ENCODE measurements at places on chromosomes 4 and X.

GRCh38 chrX:6024204-6024603 is 204.5 kb downstream of the NLGN4X start:
- DNase-seq = no peak

GRCh38 chr4:173367285-173367684 is 3.5 kb upstream of the SAP30 start:
- DNase-seq = no peak

GRCh38 chr4:101621120-101621519 is 169.4 kb upstream of the BANK1 start:
- DNase-seq = no peak

GRCh38 chr4:158670975-158671664 is 567 bp downstream of the C4orf46 start:
- peak; percentile 83 for DNase-seq

DNA sequence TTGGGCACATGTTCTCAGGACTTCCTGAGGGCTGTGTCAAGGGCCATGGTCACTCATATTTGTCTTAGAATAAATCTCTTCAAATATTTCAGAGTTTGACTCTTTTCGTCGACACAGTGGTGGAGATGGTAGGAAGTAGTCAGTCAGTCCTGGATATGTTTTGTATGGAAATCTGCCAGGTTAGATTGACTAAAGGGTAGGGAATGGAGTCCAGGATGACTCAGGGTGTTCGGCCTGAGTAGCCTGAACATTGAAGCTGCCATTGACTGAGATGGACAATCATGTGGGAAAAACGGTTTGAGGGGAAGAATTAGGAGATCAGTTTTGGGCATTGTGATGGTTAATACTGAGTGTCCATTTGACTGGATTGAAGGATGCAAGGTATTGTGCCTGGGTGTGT is 177.1 kb upstream of the CENPE start:
- DNase-seq = no peak

DNA sequence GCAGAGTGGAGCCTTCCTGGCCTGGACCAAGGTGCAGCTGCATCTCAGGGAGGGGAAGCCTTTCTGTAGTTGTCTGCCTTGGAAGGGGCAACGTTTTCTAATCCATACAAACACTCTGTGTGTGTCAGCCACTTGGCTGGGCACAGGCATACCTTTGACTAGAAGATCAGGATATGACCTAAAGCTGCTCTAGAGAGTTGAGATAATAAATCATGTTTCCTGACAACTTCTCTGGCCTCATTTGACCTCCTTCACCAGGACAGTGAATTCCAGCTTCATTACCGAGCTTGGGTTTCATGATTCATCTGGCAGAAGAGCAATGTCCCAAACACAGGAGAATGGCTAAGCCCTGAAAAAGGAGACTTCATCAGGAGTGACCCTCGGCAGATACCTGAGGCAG is 89.6 kb upstream of the KIT start:
- no peak for DNase-seq

- peak; percentile 15 for DNase-seq
These were observed 632 bp downstream of the CCSER1 start for GRCh38 chr4:90127706-90128345.

DNA sequence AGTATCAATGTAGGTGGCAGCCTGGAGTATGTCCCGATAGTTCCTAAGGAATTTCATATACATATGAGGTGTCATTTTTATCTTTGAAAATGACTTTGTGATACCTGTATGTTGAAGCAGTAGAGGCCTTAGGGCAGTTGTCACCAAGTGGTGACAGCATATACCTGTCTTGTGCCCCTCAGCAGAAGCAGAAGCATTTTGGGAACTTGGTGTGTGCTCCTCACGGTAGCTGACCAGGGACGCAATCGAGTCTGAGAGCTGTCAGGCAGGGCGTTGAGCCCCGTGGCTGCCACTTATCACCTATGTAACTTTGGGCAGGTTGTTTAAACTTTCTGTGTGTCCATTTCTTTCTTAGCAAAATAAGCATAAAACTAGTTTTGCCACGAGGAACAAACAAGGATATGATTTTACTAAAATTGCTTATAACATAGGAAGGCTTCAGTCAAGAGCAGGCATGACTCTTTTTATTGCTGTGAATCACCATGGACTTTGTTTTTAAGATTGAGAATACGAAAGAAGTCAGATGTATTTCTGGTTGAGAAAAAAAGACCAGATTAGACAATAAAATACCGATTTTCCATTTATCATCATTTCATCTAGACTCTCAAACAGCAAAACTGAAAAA is 161.5 kb downstream of the CPE start:
- no peak for DNase-seq

GRCh38 chr4:116702949-116703348 is 382.4 kb downstream of the TRAM1L1 start:
- no peak for DNase-seq

GRCh38 chr4:32790803-32791202 is 2070.6 kb downstream of the PCDH7 start:
- no peak for DNase-seq

DNA sequence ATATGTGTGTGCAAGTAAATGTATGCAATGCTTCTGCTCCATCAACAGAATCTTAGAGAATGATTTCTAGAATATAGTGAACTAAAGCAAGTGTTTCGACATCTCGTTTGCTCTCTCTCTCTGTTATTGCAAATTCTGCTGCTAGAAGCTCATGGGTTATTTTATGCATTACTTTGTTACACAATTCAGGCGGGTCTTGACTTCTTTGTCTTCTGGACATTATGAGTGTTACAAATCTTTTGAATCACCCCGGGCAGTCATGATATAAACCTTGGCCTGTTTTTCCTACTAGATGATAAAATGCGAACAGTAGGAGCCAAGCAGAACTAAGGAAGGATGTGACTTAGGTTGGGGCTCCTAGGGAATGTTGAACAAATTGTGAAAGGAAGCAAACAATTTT is 166.4 kb upstream of the SFRP2 start:
- no peak for DNase-seq

DNA sequence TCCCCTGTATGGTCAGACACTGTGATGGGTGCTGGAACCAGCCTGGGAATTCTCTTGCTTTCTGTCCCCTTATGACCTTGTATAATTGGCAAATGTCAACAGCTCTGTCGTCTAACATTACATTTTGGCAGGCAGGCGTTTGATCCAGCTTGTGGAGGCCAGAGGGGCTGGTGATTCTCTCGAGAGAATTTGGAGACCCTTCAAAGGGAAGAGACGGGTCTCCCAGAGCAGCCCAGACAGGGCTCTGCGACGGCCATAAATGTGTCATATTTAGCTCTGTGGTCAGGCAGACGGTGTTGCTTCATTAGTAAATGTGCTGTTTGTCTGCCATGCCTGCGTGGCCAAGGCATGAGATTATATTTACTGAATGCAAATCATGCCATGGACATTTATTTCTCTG is 68.7 kb downstream of the SORCS2 start:
- no peak for DNase-seq

- DNase-seq = no peak
These were observed 34.1 kb downstream of the SMPX start for GRCh38 chrX:21723814-21724213.

DNA sequence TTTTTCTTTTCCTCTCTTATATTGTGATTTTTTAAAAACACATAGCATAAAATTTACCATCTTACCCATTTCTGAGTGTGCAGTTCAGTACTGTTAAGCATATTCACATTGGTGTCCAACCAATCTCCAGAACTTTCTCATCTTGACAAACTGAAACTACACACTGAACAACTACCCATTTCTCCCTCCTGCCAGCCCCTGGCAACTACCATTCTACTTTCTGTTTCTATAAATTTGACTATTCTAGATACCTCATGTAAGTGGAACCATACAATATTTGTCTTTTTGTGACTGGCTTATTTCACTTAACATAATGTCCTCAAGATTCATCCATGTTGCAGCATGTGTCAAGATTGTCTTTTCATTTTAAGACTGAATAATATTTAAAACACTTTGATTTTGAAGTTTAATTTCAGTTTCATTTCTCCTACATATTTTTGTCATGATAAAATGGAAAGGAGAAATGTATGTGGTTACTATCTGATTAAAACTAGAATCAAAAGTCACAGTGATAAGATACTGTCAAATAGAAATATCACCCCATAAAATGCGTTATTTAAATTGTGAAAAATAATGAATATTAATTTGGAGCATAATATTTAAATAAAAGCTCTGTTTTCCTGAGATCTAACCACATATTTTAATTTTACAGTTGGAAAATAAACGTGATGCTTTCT is 122.8 kb downstream of the DIPK2B start:
- no peak for DNase-seq

DNA sequence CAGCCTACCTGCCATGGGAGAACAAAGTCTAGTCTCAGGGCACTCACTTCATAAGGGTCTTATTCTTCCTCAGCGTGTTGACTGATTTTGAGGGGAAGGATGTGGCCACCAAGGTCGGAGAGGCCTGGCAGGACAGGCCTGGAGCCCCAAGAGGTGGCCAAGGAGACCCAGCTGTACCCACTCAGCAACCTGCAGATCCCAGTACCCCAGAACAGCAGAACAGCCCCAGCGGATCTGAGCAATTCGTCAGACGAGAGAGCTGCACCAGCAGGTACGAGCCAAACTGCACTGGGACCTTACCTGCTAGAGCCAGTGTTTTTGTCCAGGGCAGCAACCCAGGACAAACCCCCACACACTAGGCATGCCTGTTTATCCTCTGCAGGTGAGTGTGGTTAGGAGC is 34.3 kb downstream of the PNMA5 start:
- DNase-seq = no peak

- DNase-seq = no peak
These were observed 74.4 kb upstream of the EFNB1 start for GRCh38 chrX:68754406-68754805.

- no peak for DNase-seq
These were observed 216.4 kb downstream of the PALLD start for GRCh38 chr4:168713253-168713652.

GRCh38 chr4:25467843-25468242 is 90.8 kb downstream of the ANAPC4 start:
- DNase-seq = no peak

GRCh38 chr4:31045724-31046318 is 325.7 kb downstream of the PCDH7 start:
- DNase-seq = no peak

- DNase-seq = no peak
These were observed 164.4 kb downstream of the FBXO8 start for GRCh38 chr4:174119051-174119450.

DNA sequence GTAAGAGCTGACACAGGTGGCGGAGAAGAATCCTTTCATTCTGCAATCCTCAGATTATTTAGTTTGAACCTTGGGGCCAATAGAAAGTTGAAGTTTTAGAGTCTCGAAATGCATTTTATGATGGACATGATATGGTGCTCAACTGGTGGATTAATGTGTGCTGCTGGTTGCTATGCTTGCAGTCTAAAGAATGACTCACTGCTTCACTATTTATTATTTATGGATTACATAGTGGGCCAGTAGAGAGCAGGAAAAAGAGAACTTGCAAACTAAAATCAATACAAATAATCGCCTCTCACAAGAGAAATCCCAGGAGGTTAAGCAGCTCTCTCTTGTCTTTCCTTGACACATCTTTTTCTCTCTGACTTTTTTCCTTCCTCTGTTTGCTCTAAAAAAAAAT is 2326.8 kb upstream of the AGA start:
- no peak for DNase-seq

DNA sequence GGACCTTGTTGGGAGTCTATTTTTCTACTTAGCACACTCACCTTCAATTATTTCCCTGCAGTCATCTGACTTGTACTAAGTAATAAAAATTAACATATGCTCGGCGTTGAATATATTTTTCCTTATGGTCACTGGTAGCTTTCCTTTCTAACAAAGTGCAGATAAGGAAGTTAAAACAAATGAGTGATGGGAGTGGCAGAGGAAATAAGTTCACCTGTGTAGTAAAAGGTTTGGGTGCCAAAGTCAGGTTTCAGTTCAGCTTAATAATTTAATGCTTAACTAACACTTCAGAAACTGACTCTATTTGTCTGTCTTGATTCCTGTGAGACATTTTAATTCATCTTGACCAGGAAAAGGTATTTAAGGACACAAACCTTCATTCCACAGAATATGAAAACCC is 184.4 kb downstream of the PCDH7 start:
- no peak for DNase-seq

- no peak for DNase-seq
These were observed 51.1 kb downstream of the UGT2B7 start for GRCh38 chr4:69147334-69147733.

DNA sequence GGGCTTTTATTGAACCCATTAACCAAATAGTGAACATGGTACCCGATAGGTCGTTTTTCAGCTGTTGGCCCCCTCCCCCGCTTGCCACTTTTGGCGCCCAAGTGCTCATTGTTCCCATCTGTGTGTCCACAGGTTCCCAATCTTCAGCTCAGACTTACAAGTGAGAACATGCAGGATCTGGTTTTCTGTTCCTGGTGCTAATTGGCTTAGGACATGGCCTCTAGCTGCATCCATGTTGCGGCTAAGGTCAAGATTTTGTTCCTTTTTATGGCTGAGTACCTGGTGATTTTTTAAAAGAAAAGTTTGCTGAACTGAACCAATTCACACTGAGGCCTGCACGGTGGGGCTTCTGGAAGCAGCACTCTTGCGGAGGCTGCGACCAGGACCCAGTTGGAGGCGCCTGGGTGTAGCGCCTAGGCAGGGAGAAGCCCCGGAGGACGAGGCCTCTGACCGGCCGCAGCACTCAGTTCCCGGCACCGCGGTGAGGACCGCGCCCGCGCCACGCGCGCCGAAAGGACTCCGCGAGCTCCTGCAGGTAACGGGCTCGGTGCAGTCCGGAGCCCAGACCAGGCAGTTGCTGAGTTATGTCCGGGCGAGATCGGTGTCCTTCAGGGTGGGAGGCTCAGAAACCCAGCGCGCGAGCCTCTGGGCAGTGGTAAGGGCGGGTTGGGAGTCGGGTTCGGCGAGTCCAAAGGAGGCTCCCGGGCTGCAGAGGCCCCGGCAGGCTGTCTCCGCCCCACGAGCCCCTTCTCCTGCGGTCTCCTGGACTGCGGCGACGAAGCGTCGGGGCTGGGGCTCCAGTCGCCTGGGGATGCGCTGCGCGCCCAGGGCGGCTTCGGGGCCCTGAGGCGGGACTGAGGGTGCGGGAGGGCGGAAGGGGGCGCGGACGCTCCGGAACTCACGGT is 15.8 kb upstream of the SLC25A4 start:
- peak; percentile 16 for DNase-seq

- DNase-seq = no peak
These were observed 25.2 kb upstream of the MFAP3L start for GRCh38 chr4:170051402-170051801.

DNA sequence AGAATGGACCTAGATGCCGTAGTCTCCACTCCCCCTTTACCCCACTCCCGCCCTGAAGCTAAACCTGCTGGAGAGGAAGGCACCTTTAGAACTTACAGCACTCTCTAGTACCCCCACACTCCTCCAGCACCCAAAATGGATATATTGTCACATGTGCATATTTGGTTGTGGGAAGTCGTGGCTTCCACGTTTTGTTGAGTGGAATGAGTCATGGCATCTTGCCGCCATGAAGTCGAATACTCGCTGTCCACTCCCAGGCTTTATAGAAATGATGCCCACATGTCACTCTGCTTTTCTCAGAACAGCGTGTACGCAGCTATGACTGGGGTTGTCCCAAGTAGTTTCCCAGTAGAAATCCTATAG is 545 bp downstream of the ABCE1 start:
- DNase-seq = peak; percentile 51

- no peak for DNase-seq
These were observed 306.8 kb upstream of the FAM241A start for GRCh38 chr4:111838406-111838930.

- DNase-seq = no peak
These were observed 99.6 kb upstream of the CCSER1 start for GRCh38 chr4:90027565-90027964.

GRCh38 chr4:52510939-52511565 is 148.0 kb downstream of the USP46 start:
- no peak for DNase-seq

Measured in hindlimb muscle (tissue), 1 donor.